ENCODE measurements at places on chromosomes 3 and 15. TPM values are rescaled to one million over a fixed set of nuclear protein-coding genes. Genes with fewer than 3 reads are reported as not detected.
A peak's percentile ranks its signal among the peaks of the same experiment; 100 is the strongest.

Gene HACD3
- total RNA-seq: 57.0 TPM

Gene MAGEL2
- total RNA-seq: not detected

- DNase-seq: no peak
These were observed 3.4 kb upstream of the PXK start for GRCh38 chr3:58329150-58329921.

DNA sequence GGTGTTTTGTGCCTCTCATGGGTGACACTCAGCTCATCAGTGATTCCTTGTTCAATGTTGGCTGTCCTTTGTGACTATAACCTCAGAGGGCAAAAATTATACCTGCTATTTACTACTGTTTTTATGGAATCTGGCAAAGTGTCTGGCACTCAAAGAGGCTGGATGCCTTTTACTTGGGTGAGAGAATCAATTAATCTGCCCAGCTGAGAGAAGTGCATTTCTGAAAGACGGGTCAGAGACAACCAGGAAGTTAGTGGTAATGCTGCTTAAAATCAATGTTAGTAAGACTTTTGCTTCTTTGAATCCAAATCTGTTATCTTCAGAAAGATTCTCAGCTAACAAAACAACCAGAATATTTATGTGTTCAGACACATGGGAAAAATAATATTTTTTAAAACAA, 436.2 kb upstream of the SUCLG2 start:
- no peak for DNase-seq

DNA sequence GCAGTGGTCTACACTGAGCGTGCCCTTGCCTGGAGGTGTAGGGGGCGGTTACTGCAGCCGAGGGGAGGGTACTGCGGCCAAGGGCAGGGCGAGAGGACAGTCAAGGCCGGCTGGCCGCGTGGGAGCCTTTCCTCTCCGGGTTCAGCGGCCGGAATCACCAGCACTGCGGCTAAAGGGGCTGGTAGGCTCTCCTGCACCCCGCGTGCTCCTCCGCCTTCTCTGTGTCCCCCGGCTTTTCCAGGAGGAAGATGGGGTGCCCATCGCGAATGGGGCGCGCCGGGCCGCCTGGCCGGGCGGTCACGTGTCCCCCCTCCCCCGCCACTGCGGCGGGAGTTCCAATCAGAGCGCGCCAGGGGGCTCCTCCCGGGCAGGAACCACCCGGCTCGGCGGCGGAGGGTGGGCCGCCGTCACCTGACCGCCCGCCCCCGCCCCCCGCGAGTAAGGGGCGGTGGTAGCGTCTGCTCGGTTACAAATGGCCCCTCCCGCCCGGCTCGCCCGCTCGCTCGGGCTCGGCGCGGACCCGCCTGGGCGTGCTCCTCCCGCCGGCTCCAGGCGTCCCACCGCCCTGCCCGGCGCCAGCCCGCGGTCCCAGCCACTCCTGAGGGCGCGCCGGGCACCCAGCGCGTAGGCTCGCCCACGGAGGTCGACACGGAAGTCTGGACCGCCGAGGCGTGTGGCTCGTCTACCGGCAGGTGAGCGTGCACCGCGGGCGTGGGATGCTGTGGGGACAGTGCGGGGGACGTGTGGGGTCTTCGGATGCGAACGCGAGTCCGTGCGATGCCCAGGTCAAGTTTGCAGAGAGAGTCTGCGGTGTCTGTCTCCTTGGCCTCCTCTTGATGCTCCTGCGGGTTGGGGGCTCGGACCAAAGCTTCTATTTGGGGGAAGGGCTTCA, 242.6 kb upstream of the TOPAZ1 start:
- DNase-seq: peak; percentile 13

DNA sequence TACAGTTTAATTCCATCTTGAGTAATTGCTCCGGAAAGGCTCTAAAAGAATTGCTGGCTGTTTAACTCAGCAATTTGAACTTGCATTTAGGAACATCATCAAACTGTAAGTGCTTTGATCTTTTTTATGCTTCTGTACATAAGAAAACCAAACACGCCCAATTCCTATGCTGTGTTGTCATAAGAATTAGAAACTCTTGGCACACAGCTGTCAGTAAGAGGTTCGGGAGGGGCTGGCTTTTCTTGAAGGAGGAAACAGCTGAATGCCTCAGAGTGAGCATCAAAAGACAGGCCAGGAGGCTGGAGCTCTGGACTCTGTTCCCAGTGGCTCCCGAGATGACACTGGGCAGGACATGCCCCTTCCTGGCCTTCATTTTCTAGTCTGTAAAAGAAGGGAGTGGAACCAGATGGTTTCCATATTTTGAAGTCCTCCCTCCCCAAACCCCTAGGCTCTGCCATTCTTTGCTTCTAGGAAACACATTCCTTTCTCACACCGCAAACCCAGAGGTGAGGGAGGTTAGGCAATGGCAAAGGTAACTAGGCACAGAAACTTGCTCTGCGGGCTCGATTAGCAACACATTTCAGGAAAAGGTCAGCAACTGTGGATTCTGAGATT, 73.7 kb upstream of the DLG1 start:
- peak; percentile 90 for DNase-seq

DNA sequence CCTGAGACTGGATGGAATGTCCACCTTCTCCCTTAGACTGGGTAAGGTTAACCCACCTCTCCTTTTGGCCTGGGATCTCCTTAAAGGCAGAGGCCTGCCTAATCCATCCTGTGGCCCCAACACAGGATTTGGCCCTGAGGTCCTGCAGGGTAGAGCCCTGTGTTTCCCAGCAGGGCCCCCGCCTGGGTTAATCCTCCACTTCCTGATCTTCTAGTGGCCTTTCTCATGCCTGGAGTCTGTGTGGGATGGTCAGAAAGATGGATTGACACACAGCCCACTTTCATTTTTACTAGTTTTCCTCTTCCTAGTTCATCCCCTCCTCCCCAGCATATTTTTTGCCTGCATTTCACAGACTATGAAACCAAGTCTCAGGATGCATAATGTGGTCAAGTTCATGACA, 48.9 kb upstream of the SLC6A6 start:
- peak; percentile 33 for DNase-seq

GRCh38 chr3:16741890-16742289, 136.7 kb upstream of the DAZL start:
- no peak for DNase-seq

GRCh38 chr3:52379610-52380009, 63.5 kb downstream of the DNAH1 start:
- no peak for DNase-seq

GRCh38 chr15:77569729-77570125, 63.0 kb downstream of the LINGO1 start:
- peak; percentile 58 for DNase-seq
